ENCODE measurements at places on chromosomes 1 and 21.

- DNase-seq: peak; percentile 64
Observed at GRCh38 chr1:232538224-232538942, 91.5 kb downstream of the SIPA1L2 start.

- no peak for DNase-seq
Observed at GRCh38 chr1:33814166-33814565, 49.7 kb upstream of the HMGB4 start.

- no peak for DNase-seq
Observed at GRCh38 chr21:37036177-37036576, 29.7 kb downstream of the RIPPLY3 start.

DNA sequence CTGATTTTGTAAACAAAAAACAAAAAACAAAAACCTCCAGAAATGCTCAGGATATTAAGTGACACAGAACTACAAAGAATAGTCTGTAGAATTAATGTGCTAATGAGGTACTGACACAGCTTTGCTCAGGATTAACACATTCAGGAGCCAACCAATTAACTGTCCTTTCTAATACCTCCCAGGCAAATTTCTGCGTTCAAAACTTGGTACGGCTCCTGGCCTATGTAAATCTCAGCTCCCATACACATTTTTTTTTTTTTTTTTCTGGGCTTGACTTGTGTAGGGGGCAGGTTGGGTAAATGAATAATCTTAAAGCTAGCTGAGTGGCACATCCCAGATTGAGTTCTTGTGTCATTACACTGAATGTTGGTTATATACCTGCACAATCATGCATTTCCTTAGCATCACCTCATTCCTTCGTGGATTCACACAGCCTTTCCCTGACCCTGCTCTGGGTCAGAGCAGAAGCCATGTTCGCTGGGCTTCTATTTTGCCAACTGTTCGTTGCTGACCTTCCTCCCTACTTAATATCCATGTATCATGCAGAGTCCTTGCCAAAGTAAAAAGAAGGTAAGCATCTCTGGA lies 12.6 kb upstream of the IER5 start:
- DNase-seq: no peak

GRCh38 chr1:115170377-115170776 lies 81.1 kb upstream of the TSPAN2 start:
- no peak for DNase-seq

GRCh38 chr1:213389061-213389581 lies 338.1 kb downstream of the RPS6KC1 start:
- no peak for DNase-seq

DNA sequence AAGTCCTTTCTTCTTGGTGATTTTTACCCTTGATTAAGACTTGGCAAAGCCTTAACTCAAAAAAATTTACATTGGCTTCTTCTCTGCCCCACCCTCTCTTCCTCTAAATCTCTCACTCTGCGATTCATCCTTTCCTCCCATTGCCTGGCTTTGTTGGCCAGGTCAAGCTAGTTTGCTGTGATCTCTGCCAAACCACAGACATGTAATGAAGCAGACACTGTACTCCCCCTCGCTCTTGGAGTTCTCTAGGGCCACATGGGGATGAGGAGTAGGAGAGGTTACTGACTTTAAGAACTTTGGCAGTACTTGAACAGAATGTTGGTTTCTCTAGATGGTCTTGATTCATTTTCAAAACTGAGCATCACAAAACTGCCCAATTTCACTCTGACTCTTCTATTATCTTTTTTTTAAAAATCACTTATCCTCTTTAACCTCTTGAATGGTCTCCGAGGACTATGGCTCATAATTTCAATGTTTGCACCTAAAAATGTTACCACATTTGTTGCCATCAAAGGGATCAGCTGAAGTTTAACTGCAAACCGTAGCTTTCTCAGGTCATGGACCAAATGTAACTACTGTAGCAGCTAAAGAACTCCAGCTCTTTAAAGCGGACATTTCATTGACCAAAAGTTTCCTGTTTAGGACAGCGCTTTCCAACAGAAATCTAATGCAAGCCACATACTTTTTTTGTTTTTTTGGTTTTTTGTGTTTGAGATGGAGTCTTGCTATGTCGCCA lies 62.7 kb upstream of the IPO9 start:
- peak; percentile 89 for DNase-seq

DNA sequence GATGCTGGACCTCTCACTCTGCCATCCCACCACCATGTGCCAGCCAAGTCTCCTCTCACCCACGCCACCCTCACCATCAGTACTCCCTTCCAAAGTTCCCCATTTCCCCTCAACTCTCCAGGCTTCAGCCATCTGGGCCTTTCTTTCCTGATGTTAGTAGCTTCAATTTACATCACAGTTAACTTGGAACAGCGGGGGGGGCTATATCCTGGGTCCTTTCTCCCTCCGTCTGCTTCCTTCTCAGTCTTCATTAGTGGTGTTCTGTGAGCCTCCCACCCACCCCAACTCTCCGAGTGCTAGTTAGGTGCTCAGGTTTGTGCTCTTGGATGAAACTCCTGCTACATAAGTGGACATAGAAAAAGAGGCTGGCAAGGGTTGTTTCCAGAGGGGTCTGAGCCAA lies 31.9 kb downstream of the KCNC4 start:
- no peak for DNase-seq

All from adipocyte (in vitro differentiated cells).